ENCODE measurements at places on chromosomes 6 and 20.

DNA sequence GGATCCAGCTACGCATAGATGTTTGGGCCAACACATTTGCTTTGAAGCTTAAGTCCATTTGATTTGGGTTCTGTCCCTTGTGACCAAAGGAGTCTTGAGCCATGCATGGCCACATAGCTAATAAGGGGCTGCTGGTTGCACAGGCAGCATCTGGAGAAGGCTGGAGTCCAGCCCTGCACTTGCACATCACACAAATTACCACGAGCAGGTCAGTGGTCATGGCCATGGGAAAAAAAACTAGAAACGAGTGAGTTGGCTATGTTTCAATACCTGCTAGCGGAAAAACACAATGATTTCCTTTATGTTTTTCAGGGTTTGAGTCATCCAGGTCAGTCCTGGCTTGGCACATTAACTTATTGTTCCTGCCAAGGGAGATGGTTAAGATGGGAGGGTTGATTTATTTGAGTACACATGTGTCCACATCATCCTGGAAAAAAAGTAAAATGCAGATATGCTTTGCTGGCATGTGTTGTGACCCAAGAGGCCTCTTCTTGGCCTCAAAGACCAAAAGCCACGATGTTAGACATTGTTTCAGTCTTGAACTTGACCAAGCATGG lies 5.6 kb upstream of the STX16 start:
- H3K4me1 ChIP-seq: no peaks in the 10 kb centered on the region
- no peak overlapping the region for H3K27ac ChIP-seq
- H3K4me3 ChIP-seq: no peak overlapping the region
- H3K36me3 ChIP-seq: no peaks in the 10 kb centered on the region
- DNase-seq: no peak

- no peak overlapping the region for H3K27ac ChIP-seq
- no peaks in the 10 kb centered on the region for H3K36me3 ChIP-seq
- no peak overlapping the region for H3K4me3 ChIP-seq
- no peak for DNase-seq
- peaks cover 51% of the 10 kb centered on the region for H3K4me1 ChIP-seq
Measured at GRCh38 chr6:148885925-148886845, 139.4 kb downstream of the UST start.

- H3K4me3 ChIP-seq: no peak overlapping the region
- no peak for DNase-seq
- H3K36me3 ChIP-seq: peaks cover 4% of the 10 kb centered on the region
- H3K4me1 ChIP-seq: no peaks in the 10 kb centered on the region
- no peak overlapping the region for H3K27ac ChIP-seq
- H3K27me3 ChIP-seq: no peaks in the 10 kb centered on the region
Measured at GRCh38 chr6:37282371-37282770, 24.4 kb upstream of the TMEM217 start.

DNA sequence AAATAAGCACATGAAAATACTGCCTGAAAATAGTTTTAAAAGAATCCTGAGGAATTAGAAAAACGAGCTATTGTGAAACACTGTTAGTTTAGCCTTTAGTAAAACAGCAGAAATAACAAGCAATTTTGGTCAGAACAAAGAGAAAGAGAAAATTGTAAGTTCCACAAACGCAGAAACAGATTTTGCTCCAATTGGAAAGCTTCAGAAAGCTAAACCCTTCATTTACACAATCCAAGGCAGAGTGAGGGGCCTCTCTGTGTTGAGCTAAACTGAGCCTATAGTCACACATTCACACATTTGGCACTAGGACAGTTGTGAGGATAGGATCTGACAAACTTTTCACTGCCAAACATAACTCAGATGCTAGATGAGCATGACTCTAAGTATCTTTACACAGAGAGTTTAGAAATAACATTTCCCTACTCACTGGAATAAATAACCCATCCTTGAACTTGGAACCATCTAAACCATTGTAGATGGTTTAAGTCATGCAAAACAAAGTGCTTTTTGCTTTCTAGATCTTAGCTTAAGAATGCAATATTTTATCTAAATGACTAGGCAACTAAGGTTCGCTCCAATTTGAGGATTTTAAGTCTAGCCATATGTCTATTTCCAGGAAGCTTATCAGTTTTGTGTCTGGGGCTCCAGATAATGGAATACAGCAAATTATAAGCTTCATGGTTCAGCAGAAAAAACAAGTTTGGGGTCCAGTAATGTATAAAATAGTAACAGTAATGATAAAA lies 122.6 kb downstream of the SGK1 start:
- no peaks in the 10 kb centered on the region for H3K27me3 ChIP-seq
- peaks cover 9% of the 10 kb centered on the region for H3K4me1 ChIP-seq
- no peak overlapping the region for H3K4me3 ChIP-seq
- H3K36me3 ChIP-seq: no peaks in the 10 kb centered on the region

DNA sequence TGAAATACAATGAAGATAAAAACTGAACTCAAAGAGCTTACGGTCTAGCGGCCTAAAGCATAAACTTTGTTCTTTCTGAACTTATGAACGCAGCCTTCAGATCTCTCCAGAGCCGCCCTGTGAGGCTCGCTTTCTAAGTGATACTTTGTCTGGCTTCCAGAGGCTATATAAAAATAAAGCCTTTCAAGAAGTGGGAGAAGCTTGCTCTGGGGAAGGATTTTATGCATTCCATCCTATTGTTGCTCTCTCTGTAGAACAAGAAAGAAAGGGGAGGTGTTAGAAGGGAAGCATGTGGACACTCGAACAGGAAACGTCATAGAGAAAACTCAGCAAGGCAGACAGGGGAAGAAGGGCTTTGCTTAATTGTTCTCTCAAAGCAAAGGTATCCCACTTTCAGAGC lies 77.0 kb downstream of the TBX18 start:
- H3K27me3 ChIP-seq: no peaks in the 10 kb centered on the region
- no peak overlapping the region for H3K27ac ChIP-seq
- no peaks in the 10 kb centered on the region for H3K4me1 ChIP-seq

- H3K27ac ChIP-seq: no peak overlapping the region
- no peaks in the 10 kb centered on the region for H3K27me3 ChIP-seq
- no peaks in the 10 kb centered on the region for H3K36me3 ChIP-seq
- no peak overlapping the region for H3K4me3 ChIP-seq
- H3K4me1 ChIP-seq: no peaks in the 10 kb centered on the region
Measured at GRCh38 chr6:56677559-56677958, 34.9 kb upstream of the DST start.

DNA sequence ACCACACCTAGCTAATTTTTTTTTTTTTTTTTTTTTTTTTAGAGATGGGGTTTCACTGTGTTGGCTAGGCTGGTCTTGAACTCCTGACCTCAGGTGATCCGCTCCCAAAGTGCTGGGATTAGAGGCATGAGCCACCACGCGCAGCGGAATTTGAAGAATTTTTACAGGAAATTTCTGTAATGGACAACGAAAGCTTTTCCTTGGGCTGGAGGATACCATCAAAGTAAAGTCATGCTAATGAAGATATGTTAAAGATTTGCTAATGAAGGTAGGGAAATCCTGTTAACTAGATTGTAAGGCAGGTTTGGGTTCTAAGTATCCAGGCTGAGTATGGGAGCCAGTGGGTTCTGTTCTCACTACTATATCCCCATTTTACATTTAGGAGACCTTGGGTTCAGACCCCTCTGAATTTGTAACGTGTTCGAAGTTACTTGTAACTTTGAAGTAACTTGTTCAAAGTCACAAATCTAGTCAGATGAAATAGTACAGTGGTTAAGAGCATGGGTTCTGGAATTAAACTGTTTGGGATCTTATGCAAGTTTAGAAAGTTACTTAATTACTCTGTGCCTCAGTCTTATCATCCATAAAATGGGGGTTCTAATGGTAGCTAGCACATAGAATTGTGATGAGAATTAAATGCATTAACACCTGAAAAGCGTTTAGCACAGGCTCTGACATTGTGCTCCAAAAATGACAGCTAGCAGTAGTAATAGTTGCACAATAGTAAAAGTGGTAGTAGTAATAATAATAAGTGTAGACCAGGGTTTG lies 123.4 kb upstream of the GPR6 start:
- H3K4me1 ChIP-seq: no peaks in the 10 kb centered on the region
- H3K27me3 ChIP-seq: no peaks in the 10 kb centered on the region
- no peak for DNase-seq
- no peaks in the 10 kb centered on the region for H3K36me3 ChIP-seq
- no peak overlapping the region for H3K4me3 ChIP-seq

DNA sequence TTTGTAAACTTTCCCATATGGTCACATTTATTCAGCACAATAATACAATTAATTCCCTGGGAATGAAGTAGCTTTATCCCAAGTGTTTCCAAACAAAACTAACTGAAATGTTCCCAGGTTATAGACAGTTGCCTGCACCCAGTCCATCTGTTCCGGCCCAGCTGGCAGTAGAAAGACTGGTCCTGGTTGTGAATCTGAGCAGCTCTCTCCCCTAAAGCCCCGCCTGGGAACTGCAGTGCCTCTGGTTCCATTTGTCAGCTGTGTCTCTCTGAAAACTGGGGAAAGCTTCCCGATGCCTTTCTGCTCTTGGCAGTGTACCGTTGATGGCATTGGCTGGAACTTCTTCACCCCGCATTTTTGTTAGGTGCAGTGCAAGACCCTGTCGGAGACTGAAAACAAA lies 8.7 kb downstream of the MTHFD1L start:
- H3K27me3 ChIP-seq: no peaks in the 10 kb centered on the region
- H3K27ac ChIP-seq: no peak overlapping the region
- DNase-seq: no peak
- H3K4me3 ChIP-seq: no peak overlapping the region
- no peaks in the 10 kb centered on the region for H3K36me3 ChIP-seq

DNA sequence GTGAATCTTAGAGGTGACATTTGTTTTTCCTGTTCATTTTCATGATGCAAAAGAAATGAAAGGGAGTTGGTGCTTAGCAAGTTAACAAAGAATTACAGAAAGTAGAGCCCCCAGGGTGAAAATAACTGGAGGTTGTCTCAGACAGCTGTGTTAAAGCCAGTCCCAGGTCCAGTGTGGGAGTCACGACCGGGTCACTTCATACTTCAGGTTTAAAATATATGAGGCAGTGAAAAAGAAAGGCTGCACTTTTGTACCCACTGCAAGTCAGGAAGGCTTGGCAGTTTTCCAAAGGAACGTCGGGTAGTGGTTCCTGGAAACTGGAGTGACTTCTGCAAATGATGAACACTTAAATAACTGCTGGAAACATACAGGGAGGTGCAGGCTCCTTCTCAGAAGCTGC lies 91.5 kb upstream of the THBS2 start:
- no peak overlapping the region for H3K4me3 ChIP-seq
- no peak for DNase-seq
- no peaks in the 10 kb centered on the region for H3K36me3 ChIP-seq

DNA sequence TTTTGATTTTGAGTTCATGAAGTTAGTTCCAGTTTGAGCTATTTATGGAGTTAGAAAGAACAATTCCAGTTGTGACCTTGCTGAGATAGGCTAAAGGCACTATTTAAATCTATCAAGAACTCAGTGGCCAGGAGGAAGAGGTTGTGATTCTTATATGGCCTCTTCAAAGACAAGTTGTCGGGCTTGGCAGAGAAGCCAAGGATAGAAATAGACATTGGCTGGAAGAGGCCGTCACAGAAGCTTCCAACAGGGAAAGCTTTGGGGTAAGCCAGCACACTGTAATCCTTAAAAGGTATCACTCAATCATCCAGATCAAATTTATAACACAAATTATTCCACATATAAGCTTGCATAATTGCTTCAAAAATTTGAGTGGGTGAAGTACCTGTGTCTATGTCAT lies 286.1 kb downstream of the SYNE1 start:
- no peaks in the 10 kb centered on the region for H3K4me1 ChIP-seq
- no peak overlapping the region for H3K4me3 ChIP-seq
- peaks cover 88% of the 10 kb centered on the region for H3K36me3 ChIP-seq

Measured in tibial nerve (tissue), 4 donors.